ENCODE measurements at places on chromosomes 13 and 19.

- no peak for DNase-seq
Measured at GRCh38 chr13:75161804-75162203, 320.2 kb downstream of the TBC1D4 start.

- no peak for DNase-seq
Measured at GRCh38 chr13:99812625-99813024, 158.9 kb downstream of the ZIC5 start.

DNA sequence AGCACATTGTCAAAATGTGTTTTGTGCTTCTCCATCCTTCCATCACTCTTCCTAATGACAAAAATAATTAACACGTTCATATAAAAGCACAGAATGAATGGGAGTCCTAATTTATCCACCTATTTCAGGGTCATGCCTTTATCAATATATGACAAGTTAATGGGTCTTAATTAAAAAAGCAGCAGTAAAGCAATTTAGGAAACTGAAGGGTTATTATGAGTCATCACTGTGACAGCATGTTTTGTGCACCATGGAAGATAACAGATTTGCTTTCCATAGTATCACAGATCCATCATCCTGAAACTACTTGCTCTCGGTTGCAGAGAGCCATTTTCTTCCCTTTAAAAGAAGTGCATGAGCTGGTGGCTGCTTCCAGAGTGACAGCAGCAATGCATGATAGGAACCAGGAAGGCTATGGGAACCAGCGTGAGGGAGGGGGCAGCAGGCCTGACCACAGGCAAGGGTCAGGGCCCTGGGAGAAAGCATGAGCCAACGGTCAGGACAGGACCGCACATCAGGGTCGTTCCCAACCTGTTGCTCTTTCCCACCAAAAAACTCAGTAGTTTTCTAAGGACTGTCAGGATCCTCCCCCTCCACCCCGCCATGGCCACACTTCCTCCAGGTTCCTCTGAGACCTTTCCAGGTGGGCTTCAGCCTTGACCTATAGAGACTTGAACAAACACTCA is 784.1 kb downstream of the UQCRFS1 start:
- no peak for DNase-seq

DNA sequence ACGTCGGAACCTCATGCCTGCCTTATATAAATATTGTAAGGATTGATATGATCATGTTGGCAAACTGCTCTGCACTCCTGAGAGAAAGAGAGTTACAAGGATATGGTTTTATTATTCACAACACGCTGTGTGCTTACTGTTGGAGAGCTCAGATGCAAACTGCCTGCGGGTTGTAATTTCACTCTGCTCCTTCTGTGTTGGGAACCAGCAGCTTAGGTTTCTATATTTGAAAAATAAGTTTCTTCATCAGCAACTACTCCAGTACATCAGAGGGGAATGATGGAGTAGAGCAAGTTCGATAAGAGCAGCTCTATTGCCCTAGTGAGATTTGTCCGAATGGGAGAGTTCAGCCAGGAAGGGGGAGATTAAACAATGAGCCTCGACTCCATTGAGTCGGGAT is 106.9 kb upstream of the UBL3 start:
- no peak for DNase-seq

DNA sequence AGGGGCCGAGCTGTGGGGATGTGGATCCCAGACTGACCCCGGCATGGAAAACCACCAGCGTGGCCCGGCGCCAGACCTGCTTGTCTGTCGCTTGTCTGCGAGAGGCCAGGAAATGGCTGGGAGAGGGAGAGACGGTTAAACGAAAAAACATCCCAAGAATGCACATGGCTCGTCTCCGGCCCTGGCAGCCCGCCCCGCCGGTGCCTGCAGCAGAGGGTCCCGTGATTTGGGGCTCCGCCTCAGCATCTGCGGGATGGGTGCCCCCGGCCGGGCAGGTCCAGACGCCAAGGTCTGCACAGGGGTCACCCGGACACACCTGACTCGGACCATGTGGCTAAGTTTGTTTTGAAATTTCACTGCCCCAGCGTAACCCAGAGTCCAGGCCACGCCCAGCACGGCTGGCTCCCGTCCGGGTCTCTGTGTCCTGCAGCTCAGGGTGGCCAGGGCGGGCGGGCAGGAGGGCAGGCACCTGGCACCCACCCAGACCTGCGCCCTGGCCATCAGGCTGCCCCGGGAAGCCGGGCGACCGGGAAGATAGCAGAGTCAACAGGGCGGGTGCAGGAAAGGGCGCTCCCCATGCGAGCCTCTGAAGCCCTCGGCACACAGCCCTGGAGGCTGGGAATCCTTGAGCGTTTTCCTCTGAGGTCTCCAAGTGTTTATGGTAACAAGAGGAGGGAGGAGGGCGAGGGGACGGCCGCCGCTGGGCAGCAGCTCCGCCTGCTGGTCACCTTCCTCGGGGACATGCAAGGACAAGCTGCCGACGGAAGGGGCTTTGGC is 103.2 kb downstream of the GADD45B start:
- peak; percentile 97 for DNase-seq

DNA sequence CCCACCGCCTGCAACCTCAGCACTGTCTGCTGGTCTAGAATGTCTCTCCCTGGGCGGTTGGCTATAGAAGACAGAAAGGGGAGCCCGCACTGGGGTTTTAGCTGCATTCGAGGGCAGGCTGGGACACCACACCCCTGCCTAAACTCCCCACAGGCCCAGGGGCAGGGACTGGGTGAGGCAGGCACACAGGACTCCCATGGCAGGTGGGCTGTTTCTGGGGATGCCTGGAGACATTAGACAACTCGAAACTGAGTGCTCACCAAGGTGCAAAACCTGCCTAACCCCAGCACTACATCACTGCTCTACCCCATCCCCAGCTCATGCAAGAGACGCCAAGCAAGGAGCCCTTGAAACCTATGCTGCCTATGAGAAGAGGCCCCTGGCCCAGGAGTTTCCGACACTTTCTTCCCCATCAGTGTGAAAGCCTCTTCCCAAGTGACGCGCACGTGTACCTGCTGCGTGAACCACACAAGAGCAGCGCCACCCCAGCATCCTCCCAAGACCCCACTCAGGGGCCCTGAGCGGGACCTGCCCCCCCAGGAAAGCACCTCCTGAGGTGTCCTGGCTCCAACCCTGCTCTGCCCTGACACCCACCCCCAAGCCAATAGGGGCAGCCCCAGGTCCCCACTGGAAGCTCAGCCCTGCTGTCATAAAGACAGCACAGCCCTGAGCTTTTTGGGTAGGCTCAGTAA is 121.2 kb downstream of the TUBA3C start:
- no peak for DNase-seq

GRCh38 chr13:113997845-113998751 is 24.2 kb upstream of the C13orf46 start:
- DNase-seq, result peak; percentile 85

DNA sequence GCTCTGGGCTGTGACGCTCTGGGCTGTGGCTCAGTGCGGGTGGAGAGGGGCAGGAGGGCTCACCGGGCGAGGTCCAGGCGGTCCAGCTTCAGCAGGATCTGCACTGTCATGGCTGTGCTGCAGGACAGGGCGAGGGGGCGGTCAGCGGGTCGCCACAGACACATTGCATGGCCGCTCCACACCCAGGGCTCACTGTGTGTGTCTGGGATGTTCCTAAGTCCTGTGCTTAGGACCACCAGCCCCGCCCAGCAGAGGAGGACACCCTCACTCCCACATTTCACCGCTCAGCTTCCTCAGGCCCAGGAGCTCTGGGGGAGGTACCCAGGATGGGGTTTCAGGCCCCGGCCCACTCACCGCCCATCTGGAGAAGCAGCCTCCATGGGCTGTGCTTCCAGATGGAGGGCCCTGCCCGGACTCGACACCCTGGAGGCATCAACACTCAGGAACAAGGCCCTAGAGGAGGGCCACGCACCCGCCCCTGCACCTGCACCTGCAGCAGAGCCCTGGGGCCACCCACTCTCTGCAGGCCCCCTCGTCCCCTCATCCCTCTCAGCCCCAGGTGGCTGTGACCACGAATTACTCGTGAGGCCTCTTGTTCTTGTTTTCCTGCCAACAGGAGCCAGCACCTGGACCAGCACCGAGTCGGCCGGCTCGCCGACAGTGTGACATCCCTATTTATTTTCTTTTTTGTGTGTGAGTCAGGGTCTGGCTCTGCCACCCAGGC is 9.7 kb upstream of the CERS1 start:
- no peak for DNase-seq

DNA sequence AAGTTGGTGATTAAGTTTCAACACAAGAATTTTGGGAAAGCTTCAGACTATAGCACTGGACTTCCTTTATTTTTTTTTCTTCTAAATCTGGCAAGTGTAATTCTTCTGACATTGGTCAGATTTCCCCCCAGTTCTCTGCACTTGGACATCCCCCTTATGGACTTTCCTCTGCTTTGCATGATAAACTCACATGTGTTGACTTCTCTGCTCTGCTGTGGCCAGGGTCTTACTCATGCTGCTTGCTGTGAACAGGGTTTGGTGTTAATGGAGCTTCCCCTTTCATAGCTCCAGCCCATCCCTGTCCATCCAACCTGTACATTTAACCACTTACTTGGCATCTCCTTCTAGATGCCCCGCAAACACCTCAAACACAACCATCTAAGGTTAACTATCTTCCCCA is 70.5 kb upstream of the SPATA13 start:
- DNase-seq, result no peak
